NB4 (cell line): ENCODE measurements at places on chromosomes 1 and 21.

DNA sequence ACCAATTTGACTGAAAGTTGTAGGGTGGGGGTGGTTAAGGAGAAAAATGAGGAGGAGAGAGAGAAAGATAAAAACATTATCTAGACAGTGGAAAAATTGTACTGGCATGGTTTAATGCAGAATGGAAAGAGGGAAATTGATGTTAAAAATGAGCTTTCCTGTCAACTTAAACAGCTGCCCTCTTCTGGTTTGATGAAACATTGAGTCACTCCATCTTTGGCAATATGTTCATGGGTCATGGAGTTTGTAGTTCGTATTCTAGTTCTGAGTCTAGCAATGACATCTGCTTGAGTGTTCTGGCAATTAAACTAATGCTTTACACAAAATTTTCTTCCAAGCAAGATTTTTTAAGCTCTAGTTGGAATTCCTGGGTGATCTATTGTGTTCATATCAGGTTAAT, 9.6 kb downstream of the ZNF648 start:
- no peak for DNase-seq

DNA sequence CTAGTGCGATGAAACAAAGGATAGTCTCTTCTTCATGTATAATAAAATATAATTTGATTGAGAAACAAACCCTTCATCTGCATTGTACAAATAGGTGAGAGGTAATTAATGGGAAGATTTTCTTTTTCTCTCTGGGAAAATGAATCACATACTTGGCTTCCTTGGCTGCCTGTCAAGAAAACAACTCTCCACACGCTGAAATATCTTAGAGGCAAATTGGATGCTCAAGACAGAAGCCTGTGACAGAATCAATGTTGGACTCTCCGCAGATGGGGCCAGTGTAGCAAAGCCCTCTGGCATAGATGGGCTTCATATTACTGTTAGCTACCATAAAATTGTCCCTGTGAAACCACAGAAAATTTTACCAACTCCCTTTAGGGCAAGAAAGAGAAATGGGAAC, 186.6 kb downstream of the GRIK1 start:
- DNase-seq, result no peak

DNA sequence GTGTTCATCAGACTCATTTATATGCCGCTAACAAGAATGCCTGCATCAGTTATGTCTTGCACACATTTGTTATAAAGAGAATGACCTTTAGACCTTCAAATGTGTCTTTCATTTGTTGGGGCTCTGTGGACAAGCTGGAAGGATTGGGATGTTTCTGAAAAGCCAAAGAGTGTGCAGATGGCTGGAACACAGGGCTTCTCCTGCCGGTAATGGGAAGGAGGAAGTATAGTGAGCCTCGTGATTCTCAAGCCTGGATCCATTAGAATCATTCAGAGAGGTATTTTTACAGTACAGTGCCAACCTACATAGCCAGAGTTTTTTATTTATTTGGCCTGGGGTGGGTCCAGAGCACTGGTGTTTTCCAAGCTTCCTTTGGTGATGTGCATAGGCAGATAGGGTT, 40.6 kb upstream of the ATP1A1 start:
- no peak for DNase-seq

DNA sequence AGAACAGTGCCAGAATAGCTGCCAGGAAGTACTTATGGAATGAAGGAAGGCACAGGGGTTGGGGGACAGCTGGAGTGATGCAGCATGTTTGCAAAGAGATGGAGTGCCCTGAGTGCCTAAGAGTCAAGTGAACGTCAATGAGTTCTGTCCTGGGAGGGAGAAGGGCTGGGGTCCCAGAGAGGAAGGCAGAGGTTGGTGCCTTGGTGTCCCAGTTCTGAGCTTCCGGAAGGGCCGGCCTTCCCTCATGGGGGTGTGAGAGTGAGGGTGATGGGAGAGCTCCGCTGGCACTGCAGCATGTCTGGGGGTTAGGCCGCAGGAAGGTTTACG, 17.6 kb downstream of the NES start:
- no peak for DNase-seq

DNA sequence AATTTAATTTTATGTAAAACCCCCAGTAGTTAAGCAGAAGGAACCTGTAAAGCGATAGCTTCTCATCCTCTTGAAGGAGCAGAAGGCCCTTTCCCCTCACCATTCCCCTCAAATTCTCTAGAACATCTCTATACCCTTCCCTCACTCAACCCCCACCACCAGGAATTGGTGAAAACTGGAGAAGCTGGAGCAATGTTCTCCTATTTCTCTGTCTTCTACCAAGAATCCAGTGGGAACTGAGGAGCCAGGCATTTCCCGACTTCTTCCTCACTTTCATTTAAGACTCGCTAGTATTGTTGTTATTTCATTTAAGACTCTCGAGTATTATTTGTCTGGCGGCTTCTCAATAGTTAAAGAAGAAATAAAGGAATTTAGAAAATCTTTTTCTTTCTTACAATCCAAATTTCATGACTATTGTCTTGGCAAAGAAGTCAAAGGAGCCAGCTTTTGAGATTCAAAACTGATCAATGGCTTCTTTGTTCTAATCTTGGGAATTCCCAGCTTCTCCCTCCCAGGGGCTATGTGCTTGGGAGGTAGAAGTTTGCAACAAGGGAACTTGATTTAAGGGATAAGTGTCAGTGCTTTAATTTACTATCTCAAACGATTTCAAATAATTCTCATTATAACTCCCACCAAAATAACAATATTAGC, 253.3 kb upstream of the ADGRL2 start:
- DNase-seq, result no peak

GRCh38 chr1:67741121-67741520, 56.1 kb downstream of the GADD45A start:
- no peak for DNase-seq

GRCh38 chr1:206672844-206673758, 11.6 kb upstream of the MAPKAPK2 start:
- peak; percentile 59 for DNase-seq

DNA sequence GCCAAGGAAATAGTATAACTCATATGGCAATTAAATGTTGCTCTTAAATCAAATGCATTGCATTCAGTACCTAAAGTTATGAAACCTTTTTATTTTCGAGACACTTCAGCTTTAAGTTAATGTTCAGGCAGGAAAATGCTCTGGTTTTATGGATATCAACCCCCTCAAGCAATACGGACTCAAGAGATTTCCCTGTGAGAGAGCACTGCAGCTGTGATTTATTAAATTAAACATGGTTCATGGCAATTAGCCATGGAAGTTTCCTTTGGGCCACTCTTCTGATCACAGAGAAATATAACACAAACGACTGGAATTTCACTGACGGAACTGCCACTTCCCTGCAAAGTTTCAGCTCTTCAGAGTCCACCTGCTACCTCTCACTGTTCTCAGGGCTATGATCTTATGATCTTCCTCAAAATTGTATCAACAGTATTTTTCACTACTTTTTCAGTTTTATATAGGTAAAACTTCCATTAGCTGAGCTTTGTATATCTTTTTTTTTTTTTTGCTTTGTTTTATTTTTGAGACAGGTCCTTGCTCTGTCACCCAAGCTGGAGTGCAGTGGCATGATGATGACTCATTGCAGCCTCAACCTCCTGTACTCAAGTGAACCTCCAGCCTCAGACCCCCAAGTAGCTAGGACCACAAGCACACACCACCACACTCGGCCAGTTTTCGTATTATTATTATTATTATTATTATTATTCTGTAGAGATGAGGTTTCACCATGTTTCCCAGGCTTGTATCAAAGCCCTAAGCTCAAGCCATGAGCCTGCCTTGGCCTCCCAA, 923.1 kb upstream of the TMPRSS15 start:
- DNase-seq, result no peak

GRCh38 chr21:42937960-42938605, 12.7 kb upstream of the ERVH48-1 start:
- DNase-seq, result no peak

- DNase-seq, result no peak
Measured at GRCh38 chr1:14366091-14367018, 232.1 kb upstream of the KAZN start.

- DNase-seq, result peak; percentile 59
Measured at GRCh38 chr1:89953131-89953626, 41.7 kb upstream of the ZNF326 start.

- DNase-seq, result peak; percentile 63
Measured at GRCh38 chr1:203172184-203173010, 3.2 kb downstream of the MYBPH start.

- no peak for DNase-seq
Measured at GRCh38 chr1:201400852-201401230, 1.7 kb upstream of the LAD1 start.

DNA sequence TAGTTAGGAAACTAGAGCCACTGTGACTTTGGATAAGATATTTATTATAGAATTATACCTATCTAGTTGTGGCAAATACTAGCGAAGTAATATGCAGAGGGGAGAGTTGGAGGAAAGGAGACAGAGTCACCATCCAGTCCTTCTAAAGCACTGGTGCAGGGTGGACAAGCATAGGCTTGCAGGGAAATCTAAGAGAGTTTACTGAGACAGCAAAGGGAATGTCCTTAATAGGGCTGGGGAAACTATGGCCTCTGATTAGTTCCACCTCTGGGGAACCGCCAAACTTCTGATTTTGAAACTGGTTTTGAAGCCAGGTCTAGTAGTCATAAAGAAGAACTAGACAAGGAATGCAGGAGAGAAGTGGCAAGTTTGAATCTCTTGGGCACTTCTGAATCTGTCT, 407.9 kb downstream of the VAV3 start:
- DNase-seq, result no peak

DNA sequence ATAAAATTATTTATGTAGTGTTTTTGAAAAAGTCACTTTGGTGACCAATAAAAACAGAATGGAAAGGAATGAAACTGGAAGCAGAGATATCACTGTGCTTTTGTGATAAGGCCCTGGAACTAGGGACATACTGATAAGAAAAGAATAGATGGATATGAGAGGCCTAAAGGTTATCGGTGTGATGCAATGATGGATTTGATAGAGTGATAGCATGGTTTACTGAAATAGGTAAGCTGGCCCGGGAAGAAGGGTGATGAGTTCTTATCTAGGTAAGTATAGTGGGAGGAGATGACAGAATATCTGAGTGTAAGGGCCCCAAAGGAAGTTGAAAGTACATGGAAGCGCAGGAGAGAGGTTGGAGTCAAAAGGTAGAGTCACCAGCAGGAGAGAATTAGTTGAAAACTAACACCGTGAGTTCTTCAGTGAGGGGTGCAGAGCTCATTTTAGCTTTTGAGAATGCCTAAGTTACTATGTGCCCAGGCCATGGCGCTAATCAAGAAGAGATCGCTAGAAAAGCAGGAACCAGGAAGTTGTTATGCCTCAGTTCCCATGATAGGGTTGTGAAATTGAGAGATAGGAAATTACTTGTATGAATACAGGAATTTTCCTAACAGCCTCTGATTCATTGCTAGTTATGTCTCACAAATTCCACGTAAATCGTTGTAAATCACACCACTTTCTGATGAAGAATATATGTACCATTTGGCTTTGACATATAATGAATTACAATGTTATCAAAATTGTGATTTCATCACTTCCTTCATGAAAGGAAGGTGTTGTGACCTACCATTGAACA, 115.3 kb downstream of the PLA2G4A start:
- DNase-seq, result no peak

DNA sequence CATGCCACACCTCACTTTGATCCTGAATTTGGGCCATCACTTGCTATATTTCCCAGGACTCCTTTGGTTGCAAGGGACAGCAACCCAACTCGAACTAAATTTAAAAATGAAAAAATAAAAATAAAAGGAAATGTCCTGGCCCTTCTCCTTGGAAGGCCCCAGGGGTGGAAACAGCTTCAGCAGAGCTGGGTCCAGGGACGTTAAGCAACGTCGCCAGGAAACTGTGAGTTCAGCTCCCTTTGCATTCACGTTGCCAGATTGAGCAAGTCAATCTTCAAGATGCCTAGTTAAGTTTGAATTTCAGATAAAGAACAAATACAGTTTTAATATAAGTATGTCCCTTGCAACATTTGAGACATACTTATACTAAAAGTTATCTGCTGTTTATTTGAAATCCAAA, 14.6 kb upstream of the SPSB1 start:
- DNase-seq, result no peak

GRCh38 chr1:11923827-11924113, 2.5 kb downstream of the KIAA2013 start:
- DNase-seq, result no peak

DNA sequence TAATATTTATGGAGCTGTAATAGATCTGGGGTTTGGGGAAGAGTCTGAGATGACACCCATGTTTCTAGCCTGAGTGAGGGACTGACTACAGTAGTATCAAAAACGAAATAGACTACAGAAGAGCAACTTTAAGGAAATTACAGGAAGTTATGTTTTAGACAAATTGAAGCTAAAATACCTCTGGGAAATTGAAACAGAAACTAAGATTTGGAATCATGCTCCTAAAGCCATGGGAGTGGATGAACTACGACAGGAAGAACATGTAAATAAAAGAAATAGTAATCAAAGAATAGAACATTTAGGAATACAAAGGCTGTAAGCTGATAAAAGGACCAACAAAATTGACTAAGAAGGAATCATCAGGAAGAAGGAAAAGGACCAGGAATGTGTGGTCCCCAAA, 68.9 kb downstream of the KIAA0319L start:
- DNase-seq, result no peak
